ENCODE measurements at places on chromosomes 11 and 22.

DNA sequence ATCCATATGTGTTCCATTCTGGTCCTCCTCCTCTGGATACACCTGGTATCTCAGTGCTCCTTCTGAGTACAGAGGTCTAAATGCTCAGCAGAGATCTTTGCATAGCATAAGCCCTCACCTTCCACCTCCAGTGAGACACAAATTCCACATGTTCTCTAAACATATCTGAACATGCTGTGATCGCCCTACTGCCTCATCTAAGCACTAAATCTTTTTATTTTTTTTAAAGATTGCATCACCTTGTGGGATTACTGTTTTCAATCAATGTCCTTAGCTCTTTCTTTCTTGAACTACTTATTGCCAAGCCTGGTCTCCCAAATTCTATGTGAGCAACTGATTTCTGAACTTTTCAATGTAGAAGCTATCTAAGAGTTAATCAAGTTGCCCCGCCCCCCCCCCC, 113.4 kb downstream of the TRPC6 start:
- no peak for DNase-seq

DNA sequence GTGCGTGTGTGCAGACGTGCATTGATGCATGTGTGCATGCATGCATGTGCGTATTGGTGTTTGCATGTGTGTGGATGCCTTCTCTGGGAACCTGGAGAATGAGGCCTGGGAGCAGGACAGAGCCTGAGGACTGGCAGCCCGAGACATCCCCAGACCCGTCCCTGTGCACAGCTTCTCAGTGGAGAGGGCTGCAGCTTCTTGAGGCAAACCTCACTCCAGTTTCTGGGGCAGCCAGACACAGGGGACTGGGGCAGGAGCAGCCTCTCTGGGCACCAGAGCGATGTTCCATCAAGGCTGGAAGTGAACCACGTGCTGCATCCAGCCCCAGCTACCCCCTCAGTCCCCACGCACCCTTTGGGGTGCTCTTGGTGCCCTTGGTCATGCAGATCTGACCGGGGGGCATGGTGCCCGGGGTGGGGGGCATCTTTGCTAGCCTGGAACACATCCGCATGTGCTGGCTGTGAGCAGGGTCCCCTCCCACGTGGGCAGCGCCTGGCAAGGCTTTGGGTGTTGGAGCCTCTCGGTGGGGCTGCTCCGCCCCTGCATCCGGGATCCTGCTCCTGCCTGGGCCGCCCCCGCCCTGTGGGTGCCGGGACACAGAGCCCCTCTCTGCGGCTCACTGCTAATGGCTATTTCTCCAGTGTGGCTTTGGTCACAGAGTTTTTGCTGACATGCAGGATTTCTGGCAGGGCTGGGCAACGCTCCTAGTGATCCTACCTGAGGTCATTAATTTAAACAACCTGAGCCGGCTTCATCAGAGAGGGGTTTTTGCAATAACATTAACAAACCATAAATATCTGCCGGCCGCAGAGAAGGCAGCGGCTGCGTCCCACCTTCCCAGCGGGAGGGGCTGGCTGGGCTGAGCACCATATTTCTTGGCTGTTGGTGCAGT, 434.7 kb downstream of the TBC1D22A start:
- no peak for DNase-seq

DNA sequence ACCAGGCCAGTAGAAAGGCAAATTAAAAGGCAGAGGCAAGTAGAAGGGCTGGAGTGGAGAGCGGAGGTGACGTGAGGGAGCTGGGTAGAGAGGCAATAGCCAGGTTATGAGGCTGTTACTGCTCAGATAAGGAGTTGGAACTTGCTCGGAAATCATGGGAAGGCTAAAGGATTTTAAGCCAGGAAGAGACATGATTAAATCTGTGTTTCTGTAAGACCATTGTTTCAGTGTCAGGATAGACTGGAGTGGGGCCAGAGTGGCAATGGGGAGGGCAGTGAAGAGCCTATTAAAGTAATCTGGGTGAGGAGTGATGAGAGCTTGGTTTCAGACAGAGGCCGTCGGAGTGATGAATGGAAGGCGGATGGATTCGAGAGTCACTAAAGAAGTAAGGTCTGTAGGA, 39.0 kb downstream of the GRAMD1B start:
- no peak for DNase-seq

- no peak for DNase-seq
Observed at GRCh38 chr22:38449776-38450175, 5.2 kb downstream of the KCNJ4 start.

DNA sequence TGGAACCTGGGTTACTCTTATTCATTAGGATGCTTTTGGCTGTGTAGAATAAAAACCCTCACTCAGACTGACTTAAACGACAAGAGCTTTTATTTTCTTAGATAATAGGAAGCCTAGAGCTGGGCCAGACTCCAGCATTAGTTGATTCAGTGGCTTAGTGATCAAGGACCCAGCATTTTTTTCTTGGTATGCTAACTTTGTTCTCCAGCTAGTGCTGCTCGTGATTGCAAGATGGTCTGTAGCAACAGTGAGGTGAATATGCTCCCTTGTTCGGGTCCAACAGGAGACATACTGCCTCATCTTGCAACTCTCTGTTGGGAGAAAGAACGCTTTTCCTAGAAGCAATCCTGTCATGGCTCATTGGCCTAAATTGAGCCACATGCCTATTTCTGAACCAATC, 33.4 kb downstream of the INSC start:
- no peak for DNase-seq

DNA sequence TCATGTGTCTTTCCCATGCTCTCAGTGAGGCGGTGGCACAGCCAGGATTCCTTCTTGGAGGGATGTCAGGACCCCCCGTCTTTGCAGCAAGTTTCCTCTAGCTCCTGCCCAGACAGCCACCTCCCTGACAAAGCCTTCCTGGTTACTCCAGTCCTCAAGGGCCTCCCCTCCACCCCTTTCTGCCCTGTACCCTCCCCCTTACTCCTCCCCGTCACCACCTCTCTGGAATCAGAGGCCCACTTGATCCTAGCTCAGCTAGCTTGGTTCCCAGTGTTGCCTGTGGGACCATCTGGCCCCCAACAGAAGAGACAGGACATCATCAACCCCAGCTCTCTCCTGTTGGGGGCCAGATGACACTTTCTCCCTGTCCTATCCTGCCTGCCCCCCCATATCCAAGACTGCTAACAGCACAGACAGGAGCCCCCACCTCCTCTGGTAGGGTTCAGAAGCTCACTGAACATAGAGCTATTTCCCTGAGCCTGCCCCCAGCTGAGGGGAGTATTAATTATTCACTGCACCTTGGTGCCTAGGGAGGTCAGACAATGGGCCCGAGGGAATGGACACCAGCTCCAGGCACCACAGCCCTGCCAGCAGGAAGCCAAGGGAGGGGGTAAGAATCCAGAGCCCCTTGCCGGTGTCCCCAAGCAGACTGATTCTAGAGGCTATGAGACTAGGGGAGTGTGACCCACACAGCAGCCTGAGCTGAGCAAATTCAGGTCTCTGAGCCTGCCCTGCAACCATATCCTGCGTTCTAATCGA, 3.3 kb downstream of the GDPD5 start:
- DNase-seq, result no peak

- DNase-seq, result peak; percentile 72
Observed at GRCh38 chr11:65625628-65626342, 10.2 kb downstream of the PCNX3 start.

DNA sequence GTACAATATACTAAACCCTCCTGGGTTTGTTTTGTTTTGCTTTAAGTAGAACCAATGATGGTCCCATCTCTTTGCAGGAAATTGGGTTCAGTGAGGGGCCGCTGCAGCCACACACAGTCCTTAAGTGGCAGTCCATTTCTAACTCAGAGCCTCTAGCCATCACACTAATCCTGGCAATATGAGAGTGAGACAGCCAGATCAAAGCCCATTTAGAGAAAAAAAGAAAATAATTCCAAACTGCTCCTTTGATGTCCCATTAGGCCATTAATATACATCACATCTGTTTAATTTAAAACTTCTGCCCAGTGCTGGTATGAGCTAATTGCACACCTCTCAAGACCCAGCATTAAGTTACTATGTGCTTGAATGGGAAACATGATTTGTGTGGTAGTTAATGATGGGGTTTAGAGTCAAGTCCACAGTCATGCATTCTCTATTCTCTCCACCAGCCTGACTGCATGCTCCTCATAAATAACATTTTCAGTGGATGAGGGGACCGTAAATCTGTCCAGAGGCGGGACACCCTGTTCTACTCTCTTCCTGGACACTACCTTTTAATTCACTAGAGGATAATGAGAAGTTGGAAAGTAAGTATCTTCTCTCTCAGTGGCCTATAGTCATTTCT, 53.8 kb upstream of the BIRC3 start:
- no peak for DNase-seq

GRCh38 chr11:86172894-86173293, 71.7 kb upstream of the EED start:
- DNase-seq, result no peak

GRCh38 chr11:36383195-36383594, 87.1 kb downstream of the PRR5L start:
- no peak for DNase-seq

DNA sequence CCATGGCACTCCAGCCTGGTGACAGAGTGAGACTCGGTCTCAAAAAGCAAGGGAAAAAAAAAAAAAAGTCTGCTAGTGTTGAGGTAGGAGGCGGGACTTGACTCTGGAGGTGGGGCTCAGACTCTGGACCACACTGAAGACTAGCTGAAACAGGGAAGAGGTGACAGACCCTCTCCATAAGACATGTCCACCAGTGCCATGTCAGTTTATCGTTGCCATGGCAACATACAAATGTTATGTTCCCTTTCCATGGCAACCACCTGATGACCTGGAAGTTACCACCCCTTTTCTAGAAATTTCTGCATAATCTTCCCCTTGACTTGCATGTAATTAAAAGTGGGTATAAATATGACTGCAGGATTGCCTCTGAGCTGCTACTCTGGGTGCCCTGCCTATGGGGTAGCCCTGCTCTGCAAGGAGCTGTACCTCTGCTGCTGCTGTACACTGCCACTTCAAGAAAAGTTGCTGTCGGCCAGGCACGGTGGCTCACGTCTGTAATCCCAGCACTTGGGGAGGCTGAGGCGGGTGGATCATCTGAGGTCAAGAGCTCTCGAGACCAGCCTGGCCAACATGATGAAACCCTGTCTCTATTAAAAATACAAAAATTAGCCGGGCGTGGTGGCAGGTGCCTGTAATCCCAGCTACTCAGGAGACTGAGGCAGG, 55.1 kb downstream of the KIAA1671 start:
- no peak for DNase-seq

GRCh38 chr22:46933040-46933930, 170.8 kb downstream of the TBC1D22A start:
- DNase-seq, result no peak

DNA sequence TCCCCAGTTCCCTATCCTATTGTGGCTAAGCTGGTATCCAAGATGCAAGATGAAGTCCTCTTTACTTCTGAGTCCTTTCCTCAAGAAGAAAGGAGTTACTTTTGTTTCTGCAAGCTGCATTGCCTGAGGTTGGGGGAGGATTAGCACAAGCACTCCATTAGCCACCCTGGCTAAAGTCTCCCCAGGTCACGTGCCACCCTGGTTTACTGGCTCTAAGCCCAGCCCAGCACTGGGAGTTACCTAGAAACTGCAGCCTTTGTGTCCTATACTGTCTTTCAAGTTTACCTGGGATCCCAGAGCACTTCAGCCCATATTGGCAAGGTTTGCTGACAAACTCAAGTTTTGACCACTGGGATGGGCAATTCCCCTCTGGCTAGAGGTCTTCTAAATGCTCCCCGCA, 78.4 kb upstream of the DBX1 start:
- DNase-seq, result no peak

- no peak for DNase-seq
Observed at GRCh38 chr11:2089536-2090165, 49.5 kb downstream of the IGF2 start.

DNA sequence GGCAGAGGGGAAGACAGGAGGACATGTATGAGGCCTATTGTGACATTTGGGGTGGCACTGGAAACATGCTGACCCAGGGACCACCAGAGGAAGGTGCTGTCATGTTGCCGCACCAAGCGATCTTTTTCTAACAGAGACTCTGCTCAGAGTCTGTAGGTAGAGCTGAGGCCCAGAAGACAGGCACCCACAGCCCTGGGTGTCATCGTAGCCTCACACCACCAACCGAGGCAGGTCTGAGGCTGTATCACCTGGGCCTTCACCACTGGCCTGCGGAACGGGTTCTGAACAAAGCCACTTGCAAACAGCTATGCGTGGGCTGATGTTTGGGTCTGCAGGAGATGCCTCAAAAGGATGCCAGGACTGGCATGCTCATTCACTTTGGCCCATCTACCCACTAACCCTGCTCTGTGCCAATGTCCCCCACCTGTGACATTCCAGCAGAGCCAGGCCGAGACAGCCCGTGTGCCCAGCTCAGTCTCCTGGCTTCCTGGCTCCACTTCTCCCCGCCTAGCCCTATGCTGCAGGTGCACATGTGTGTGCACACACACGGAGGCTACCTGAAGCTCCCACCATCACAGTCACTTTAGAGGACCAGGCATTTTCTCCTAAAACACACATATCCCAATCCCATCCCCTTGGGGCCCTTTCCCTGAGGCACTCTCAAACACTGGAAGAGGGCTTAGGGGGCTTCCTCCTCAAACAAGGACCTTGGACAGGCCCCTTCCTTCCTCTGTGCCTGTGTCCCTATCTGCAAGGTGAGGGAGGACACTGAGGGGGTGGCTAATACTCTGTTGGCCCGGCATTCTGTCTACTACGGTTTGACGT, 3.6 kb downstream of the TRIM29 start:
- DNase-seq, result no peak

GRCh38 chr11:63805844-63806415, 7.3 kb upstream of the SPINDOC start:
- no peak for DNase-seq

GRCh38 chr11:123493349-123494063, 63.4 kb downstream of the GRAMD1B start:
- no peak for DNase-seq

DNA sequence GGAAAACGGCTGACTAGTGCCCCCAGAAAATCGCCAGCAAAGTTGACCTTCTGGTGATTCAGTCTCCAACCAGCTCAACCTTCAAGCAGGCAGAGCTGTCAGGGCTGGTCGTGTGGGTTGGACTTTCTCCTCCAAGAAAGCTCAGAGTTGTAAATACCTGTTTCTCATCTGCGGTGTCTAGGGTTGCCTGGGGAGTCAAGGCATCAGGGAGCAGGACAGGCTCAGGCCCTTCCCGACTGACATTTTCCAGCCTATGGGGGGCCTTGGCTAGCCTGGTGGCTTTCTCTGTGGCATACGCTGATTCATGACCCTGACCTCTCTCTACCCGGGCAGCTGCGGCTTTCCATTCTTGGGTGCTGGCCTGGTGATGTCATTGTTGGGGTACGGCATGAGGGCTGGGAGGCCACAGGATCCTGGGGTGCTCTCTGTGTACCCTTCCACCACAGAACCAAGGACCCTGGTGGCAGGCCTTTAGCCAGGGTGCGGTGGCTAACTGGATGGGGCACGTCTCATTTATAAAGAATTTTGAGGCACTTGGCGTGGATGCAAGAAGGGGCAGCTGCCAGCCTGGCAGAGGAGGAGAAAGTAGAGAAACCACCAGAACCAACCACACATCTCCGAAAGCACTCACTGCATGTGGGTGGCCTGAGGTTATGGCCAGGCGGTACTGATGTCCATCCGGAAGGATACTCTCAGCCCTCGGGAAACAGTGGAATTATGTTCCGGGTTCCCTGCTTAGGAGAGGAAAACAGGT, 64.9 kb downstream of the BCR start:
- no peak for DNase-seq
